ENCODE measurements at places on chromosomes 7 and 10.

DNA sequence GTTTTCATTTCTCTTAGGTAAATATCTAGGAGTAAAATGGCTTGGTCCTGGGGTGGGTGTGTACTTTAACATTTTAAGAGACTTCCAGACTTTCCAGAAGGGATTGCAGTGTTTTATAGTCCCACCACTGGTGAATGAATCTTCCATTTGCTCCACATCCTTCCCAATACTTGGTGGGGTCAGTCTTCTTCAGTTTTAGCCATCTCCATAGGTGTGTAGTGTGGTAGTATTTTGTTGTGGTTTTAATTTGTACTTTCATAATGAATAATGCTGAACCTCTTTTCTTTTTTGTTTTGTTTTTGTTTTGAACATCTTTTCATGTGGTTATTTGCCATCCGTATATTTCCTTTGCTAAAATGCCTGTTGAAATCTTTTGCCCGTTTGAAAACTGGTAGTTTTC is 86.4 kb downstream of the ANKRD61 start:
- no peak for DNase-seq

DNA sequence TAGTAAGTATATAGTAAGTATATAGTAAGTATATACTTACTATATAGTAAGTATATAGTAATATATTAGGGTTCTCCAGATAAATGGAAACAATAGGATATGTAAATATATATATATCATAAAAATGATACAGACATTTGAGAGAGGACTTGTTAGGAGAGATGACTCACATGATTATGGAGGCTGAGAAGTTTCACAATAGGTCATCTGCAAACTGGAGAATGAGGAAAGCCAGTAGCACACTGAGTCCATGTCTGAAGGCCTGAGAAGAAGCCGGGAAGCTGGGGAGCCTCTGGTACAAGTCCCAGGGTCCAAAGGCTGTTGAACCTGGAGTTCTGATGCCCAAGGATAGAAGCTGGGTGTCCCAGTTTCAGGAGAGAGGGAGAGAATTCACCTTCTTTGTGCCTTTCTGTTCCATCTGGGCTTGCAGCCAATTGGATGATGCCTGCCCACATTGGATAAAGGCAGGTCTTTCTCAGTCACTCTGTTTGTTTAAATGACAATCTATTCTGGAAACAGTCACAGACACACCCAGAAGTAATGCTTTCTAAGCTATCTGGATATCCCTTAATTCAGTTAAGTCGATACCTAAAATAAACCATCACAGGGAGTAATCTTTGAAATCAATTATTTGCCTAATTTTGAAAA is 205.5 kb upstream of the CDC14C start:
- DNase-seq = no peak

DNA sequence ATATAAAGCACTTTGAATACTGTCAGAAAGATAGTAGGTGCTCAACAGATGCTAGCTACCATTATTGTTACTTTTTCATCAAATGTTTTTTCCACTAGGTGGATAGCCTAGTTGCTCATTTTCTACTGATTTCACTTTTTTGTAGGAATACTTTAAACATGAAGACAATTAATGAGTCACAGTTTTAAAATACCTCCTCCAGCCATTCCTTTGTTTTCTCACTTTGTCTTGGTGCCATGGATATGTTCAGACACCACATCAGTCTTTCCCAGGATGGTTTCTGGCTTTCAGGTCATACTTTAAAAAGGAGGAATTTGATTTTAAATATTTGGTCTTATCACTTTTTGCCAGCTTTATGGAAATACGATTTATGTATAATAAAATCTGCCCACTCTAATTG is 147.1 kb upstream of the MGMT start:
- DNase-seq = no peak

GRCh38 chr7:114334989-114335388 is 79.6 kb upstream of the FOXP2 start:
- DNase-seq = no peak

DNA sequence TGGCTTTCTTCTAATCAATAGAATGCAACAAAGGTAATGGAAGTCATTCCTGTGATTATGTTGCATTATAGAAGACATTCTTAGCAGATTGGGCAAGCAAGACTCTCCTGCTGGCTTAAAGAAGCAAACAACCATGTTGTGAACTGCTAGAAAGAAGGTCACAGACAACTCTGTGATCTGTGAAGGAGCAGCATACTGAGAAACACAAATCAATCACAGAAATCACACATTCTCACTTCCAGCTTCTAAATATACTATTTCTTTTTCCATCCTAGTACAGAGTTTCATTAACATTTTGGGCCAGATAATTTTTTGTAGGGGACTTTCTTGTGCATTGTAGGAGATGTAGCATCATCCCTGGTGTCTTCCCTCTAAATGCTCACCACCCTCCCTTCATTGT is 28.0 kb upstream of the PALS2 start:
- no peak for DNase-seq

DNA sequence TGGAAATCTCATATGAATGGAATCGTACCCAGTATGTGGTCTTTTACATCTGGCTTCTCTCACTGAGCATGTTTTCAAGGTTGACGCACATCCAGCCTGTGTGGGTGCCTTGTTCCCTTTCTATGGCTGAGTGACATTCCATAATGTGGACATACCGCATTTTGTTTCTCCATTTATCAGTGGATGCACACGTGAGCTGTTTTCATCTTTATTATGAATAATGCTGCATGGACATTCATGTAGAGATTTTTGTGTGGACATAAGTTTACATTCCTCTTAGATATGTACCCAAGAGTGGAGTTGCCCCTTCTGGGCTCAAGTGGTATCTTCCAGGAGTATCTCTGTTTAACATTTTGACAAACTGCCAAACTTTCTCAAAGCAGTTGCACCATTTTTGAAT is 1.3 kb upstream of the SCART1 start:
- no peak for DNase-seq

GRCh38 chr7:106895246-106895864 is 30.3 kb downstream of the PIK3CG start:
- no peak for DNase-seq

DNA sequence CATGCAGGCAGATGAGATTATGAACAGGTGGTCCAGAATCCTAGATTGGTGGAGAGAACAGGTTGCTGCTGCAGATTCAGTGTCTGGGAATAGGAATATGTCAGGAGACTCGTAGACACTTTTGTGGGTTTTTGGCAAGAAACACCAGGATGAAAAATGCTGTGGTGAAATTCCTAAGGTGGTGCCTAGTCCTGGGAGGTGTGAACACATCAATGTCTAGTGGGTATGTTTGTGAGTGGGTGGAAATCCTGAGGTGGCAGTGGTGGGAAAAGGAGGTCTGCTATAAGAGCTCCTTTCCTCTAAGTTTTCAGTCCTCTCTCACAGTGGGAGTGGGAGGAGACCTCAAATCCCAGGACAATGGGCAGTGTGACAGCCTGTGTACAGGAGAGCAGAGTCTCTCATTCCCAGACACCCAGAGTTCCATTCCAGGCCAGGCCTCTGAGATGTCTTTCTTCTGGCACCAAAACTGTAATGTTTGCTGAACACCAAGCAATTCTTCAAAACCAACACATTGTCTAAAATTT is 5.1 kb downstream of the ERV3-1 start:
- no peak for DNase-seq

- DNase-seq = no peak
Observed at GRCh38 chr10:13706604-13707003, 119.8 kb downstream of the PRPF18 start.

DNA sequence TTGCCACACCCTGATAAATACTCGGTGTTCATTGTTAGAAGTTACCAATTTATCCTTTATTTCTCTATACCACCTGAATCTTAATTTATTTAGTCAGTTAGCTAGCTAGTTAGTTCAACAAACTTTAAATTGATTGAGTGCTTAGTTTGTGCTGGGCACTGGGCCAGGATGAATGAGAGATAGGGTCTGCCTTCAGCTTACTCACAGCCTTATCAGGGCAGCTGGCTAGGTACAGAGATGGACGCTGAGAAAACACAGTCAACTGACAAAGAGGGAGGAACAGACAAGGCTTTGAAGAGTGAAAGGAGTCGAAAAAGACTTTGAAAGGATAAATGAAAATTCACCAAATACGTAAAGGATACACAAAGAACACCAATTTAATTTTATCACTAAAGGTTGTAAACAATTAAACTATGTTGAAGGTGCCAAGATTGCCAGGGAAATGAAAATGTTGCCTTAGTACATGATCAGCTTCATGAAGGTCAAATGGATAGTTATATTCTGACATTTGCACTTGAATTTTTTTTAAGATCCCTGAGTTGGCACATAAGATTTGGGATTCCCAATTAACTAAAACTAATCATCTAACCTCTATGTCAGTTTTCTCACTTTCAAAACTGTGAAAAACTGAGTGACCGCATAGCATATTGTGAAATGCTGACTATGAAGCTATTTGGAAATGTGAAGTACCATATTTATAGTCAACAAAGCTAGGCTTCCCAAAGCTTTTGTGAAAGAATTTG is 2.1 kb downstream of the CAV2 start:
- no peak for DNase-seq

GRCh38 chr10:78071140-78071856 is 37.6 kb downstream of the RPS24 start:
- DNase-seq = no peak

DNA sequence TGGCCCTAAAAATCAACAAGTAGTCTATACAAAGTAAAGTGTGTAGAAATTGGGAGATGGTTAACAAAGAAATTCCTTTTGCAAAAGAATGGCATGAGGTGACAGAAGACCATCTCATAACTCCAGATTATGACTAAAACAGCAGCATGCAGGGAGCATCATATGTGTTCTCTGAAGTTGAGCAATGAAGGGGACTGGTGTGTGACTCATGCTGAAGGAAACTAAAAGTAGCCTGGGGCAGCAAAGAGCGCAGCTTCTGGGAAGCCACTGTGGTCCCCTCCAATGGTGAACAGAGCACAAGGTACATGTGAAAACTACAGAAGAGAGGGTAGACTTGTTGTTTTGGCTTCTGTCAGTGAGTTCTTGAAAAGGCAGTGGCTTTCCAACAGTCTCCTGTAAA is 133.4 kb downstream of the MACC1 start:
- DNase-seq = no peak

Data from T-helper 1 cell (primary cell).